ENCODE measurements at places on chromosomes 2 and 18.
A peak's percentile ranks its signal among the peaks of the same experiment; 100 is the strongest.

DNA sequence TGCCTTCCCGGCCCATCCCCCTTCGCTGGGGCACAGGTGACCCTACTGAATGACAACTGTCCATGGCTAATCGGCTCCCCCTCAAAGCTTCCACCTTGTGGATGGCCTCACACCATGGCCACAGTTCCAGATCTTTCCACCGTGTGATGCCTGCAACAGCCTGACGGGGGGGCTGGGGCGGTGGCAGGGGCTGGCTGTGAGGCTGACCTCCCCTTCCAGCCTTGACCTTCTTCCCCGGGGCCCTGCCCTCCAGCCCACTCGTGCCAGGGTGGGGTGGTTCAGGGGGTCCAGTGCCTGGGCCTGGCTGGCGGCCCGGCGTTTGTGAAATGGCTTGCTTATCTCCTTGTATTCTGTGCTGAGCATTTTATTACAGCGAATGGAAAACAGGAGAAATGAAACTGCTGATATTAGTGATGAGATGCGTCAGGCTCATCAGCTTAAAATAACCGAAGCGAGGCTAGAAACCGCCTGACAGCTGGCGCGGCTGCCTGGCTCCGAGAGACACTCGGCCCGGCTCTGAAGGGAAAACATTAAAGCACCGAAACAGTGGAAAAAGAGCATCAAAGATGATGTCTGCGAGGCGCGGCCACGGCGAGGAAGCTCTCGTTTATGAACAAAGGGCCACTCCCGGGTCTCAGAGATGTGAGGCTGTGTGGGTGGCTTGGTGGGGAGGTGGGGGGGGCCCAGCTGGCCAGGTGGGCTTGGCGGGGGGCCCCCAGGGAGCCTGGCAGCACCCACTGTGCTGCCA, 916 bp upstream of the PDCD1 start:
- DNase-seq = peak; percentile 24

DNA sequence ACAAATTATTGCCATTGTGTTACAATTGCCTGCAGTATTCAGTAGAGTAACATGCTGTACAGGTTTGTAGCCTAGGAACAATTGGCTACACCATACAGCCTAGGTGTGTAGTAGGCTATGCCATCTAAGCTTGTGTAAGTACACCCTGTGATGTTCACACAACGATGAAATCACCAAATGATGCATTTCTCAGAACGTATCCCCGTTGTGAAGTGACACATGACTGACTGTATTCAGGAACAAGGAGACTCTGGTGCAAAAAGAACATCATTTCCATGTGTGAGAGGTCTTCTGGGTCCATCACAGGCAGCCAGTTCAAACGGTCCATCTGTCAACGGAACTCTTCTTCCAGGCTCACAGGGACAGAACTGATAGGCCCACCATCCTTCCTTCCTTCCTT, 263.7 kb downstream of the ANAPC1 start:
- DNase-seq = no peak

DNA sequence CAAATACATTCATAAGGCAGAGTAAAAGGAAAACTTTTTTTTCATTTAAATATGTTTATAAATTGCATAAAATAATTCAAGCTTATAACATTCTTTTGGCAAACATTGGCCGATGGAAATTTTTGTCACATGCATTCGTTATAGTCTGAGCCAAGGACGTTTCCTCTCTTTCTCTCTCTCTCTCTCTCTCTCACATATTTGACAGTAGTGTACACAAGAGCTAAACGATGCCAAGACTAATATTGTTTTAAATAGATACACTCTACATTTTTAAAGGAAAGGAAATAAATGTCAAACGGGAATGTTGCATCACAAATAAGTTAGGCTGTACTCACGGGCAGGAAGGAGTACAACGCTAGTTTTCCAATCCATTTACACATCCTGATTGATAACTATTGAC, 251.1 kb upstream of the SMIM21 start:
- DNase-seq = peak; percentile 7

GRCh38 chr2:116718451-116718850, 1096.0 kb upstream of the DDX18 start:
- peak; percentile 15 for DNase-seq

DNA sequence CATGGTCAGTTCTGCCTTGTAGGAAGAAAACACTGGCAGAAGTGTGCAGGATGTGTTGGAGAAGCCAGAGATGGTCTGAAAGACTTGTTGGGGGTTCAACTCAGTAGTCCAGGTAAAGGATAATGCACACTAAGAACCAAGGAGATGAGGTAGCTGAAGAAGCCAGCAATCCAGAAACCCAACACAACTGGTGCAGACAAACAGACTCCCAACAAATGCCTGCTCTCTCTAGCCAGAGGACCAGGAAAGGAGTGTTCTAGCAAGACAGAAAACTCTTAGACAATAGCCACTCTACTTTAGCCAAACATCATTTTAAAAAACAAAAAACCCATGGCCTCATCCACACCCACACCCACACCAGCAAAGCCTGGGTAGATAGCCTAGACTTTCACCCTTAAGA, 33.9 kb downstream of the EVA1A start:
- DNase-seq = no peak

- DNase-seq = no peak
These were observed 61.5 kb downstream of the BABAM2 start for GRCh38 chr2:27952070-27952469.

- DNase-seq = no peak
These were observed 85.8 kb downstream of the CLHC1 start for GRCh38 chr2:55146263-55146662.

DNA sequence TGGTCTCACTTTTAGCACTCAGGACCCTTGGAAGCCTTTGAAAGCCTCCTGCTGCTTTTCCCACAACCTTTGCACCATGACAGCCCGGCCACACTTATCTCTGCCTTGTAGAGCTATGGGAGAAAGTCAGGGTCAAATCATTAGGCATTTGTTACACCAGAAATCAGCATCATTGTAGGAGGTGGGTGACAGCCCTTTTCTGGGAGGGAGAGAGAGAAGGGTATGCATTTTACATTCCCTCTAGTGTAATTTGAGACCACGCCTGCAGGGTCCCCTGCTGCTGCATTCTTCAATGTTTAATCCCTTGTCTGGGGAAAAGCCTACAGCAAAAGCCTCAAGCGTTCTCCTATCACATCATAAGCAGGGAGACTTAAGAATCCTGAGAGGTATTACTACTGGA, 766.8 kb upstream of the FAM98A start:
- DNase-seq = no peak

- DNase-seq = no peak
These were observed 306.2 kb downstream of the FSIP2 start for GRCh38 chr2:186044761-186045160.

DNA sequence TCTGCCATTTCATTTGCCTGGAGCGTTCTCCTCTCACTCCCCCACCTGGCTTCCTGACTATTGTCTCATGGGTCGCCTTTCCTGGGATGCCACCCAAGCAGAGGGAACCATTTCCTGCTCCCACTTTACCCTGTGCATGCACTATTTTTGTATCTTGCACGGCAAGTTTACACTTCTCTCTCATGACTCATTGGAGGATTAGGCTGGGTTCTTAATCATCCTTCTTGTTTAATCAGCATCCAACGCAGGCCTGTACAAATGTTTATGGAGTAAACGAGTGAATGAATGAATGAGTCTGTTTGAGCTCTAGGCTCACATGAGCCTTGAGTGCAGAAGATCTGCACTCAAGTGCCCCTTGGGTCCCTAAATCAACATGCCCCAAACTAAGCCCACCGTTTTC, 3.8 kb upstream of the ARHGAP25 start:
- peak; percentile 63 for DNase-seq

DNA sequence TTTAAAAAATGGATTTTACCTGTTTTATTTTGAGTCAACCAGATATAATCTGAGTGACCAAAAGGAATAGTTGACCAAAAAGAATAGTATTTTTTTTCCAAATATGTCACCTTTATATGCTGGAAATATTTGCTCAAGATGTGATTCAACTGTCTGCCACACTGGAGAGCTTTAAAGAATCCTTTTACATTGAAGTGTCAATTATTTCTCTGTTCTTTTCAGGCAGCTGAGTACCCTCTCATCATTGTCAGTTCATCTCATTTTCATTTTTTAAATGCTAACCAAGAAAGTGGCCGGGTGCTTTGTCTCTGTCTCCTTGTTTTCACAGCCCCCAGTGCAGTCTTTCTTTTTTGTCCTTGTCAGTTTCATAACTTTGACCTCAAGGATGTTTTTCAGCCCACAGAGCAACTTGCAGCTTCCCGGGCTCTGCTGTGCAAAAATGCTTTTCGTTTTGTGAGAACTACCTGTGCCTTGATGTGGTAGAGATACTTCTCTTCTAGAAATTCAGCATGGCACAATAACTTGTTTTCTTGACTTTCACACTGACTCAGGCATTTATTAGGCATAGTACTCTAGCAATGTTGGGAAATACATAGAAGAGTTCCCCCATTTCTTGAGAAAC, 23.4 kb upstream of the CERS6 start:
- DNase-seq = no peak

GRCh38 chr18:75977081-75977480, 518.0 kb downstream of the ZNF516 start:
- peak; percentile 18 for DNase-seq

- DNase-seq = peak; percentile 21
These were observed 464.3 kb upstream of the ID2 start for GRCh38 chr2:8217468-8218030.

DNA sequence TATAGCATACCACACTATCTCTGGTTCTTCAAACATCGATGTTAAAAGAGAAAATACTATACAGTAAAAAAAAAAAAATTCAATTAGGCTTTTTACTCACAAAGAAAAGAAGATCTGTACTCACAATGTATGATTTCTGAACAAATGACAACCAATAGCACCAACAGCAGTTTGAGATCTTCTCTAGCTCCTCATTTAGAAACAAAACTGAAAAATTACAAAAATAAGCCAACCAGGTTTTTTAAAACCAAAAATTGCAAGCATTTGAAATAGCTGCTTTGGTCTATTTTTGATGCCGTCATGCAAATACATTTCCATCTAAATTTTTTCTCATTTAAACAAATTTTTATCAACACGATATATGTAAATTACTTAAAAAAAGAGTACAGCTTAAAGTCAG, 34.3 kb upstream of the RALBP1 start:
- DNase-seq = no peak

DNA sequence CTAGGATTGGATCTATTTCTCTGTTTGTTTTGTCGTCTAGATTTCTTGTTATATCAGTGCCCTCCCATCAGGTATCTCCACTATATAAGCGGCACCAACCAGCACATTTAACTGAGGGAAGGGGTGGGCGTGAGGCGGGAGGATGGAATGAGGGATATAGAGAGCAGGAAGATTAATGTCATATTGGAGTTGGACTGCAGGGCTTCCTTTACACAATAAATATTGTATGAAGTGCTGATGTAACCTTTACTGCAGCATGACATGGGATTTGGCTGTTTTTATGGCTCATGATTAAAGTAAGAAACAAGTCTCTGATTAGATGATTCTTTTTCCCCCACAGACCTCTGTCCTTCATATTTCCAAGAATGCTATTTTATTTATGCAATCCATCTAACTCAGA, 54.8 kb downstream of the TMEM200C start:
- DNase-seq = no peak

GRCh38 chr2:218858138-218858445, 1.5 kb upstream of the WNT6 start:
- DNase-seq = no peak

GRCh38 chr2:8249141-8249540, 432.7 kb upstream of the ID2 start:
- no peak for DNase-seq

Measured in fibroblast of skin of right biceps (primary cell).